Left renal cortex interstitium (tissue), 4 donors: ENCODE measurements at places on chromosomes 16 and 17.

- no peak for DNase-seq
These were observed 635 bp downstream of the SCPEP1 start for GRCh38 chr17:56978441-56979090.

DNA sequence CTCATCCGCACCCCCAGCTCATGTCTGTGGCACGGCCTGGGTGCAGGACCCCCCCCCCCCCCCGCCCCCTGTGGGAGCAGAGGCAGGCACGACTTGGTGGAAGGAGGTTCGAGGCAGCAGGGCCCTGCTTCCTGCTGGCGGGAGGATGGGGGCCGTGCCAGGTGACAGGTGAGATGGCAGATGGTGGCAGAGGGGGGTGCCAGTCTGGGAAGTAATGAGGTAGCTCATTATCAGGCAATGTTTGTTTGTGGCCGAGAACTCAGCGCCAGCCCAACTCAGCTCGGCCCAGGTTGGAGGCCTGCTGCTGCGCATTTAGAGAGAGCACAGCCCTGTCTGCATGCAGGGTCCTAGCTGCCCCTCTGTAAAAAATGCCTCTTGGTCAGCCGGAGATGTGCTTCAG, 40.1 kb upstream of the JPH3 start:
- no peak for DNase-seq

DNA sequence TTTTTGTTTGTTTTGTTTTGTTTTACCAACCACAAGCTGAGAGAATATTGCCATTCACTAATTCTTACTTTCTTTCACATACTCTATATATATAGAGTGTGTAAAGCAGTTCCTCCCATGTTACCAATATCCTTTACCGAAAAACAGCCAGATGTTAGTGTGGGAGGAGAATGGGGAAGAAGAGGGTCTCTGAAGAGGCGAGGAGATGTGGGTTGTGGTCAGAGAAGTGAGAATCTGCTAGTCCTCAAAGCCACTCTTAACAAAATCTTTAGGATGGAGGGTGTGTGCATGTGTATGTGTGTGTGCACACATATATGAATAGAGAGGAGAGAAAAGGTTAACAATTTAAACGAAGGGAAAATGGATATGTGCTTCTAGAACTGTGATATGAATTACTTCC, 80.6 kb downstream of the TUBD1 start:
- no peak for DNase-seq

DNA sequence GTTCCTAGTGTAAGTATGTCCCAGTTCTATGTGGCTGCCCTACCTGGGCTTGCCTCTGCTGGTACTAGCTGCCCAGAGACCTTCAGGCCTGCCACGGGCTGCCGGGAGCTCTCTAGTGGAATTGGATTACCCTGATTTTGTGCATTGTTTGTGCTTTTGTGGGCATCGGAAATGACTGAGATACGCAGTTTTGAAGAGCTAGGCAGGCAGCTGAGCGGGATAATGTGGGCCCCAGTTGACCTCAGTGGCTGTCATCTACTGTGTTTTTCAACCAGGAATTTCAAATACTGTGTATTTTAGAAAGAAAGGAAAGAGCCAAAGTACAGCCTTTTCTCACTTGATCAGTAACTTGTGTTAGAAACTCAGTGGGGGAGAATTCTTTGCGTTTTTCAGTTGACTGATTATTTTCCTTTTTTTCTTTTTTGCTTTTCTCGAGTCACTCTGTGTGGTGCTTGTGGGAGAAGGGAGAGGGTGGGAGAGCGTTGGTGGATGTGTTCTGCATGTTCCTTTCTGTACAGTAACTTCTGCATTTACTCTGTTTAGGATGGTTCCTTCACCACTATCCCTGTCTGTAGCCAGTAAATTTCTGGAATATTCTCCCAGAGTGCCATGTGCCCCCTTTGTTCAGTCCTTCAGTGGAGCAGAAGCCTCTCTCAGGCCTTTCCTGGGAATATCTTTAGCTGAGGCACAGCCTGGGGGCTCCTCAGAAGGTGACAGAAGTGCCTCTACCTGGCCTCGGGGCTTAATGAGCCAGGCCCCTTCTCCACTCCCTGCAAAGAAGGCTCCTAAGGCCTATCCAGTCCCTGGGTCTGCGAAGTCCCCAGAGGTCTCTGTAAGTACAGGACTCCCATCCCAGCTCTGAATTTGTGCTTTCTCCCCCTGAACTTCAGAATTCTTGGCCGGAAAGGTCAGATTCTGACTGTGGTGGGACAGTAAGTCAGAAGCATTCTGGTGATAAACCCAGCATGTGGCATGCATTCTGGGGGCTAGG, 15.0 kb upstream of the SLC12A3 start:
- no peak for DNase-seq

GRCh38 chr16:59356709-59357108, 622.6 kb upstream of the GOT2 start:
- DNase-seq: no peak

GRCh38 chr17:38418693-38419507, 9.4 kb upstream of the ARHGAP23 start:
- no peak for DNase-seq

DNA sequence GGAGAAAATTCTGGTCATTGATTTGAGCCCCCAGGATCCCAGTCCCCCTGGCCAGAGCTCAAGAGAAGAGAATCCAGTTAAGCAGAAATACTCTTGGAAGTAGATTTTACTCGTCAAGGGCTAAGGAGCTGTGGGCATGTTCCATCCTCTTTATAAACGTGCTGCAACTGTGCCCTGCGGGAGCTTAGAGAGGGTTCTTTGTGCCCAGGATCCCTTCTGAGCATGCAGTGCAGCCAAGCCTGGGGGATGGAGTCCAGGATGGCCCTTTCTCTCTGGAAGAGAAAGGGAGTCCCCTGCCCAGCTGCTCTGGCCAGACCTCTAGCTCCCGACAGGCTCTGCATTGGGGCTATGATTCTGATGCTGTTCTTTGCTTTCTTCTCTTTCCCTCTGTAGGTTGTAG, 9.5 kb upstream of the LGALS9 start:
- no peak for DNase-seq

- DNase-seq: no peak
These were observed 950 bp upstream of the MYO1C start for GRCh38 chr17:1493291-1493980.

DNA sequence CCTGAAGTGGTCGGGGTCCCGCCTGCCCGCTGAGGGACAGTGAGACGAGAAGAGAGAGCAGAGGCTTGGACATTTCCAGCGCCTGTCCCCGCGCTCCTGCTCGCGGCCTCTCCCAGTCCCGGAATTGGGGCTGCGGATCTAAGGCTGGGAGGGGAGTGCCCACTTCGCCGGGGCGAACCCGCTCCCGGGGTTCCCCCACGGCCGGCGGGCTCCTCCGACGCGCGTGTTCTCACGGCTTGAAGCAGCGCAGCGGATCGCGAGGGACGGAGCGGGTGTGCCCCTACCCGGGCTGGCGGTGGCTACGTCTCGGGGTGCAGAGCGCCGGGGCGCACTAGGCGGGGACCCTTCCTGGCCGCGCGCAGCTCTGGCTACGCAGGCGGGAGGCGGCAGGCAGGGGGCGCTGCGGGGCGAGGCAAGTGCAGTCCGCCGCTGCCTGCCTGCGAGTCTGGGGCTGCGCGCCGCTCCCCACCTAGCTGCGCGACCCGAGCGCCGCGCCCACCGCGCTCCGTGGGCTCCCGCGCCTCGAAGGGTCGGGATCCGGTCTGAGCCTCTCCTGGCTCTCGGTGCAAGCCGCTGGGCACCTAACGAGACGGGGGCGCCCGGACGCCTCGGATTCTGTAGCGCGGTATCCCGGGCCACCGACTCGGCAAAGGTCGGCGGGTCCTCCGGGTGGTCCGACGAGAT, 1.2 kb downstream of the NGFR start:
- no peak for DNase-seq

GRCh38 chr16:87493608-87494280, 920 bp upstream of the ZCCHC14 start:
- no peak for DNase-seq

DNA sequence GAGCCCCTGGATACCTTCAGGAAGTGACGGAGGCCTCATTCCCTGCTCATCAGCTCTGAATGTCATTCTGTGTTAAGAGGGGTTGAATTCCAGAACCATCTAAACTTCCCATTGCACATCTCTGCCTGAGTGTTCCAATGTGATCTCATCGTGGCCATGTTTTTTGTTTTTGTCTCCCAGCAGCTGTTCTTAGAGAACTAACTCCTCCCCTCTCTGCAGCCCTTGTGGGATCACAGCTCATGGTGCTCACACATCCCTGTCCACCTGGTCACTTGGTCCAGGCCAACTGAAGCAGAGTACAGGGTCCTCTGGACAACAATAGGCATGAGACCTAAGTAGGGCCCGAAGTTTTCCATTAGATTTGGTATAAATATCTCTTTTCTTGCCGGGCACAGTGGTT, 6.0 kb upstream of the SYT17 start:
- no peak for DNase-seq

DNA sequence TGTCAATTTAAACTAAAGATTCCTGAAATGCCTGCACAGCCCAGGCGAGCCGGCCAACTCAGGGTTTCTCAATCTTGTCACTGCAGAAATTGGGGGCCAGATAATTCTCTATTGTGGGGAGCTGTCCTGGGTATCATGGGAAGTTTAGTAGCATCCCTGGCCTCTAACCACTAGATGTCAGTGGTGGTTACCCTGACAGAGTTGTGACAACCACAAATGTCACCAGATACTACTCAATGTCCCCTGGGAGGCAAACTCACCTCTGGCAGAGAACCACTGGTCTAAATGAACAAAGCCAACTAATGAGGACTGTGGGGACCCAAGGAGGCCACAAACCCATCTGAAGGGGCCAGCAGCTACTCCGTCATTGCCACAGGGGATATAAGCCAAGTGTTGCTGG, 90.9 kb downstream of the MYH11 start:
- DNase-seq: no peak

GRCh38 chr17:39351508-39351907, 49.9 kb downstream of the FBXL20 start:
- DNase-seq: no peak

GRCh38 chr17:14168582-14168981, 68.1 kb downstream of the CDRT15 start:
- no peak for DNase-seq

DNA sequence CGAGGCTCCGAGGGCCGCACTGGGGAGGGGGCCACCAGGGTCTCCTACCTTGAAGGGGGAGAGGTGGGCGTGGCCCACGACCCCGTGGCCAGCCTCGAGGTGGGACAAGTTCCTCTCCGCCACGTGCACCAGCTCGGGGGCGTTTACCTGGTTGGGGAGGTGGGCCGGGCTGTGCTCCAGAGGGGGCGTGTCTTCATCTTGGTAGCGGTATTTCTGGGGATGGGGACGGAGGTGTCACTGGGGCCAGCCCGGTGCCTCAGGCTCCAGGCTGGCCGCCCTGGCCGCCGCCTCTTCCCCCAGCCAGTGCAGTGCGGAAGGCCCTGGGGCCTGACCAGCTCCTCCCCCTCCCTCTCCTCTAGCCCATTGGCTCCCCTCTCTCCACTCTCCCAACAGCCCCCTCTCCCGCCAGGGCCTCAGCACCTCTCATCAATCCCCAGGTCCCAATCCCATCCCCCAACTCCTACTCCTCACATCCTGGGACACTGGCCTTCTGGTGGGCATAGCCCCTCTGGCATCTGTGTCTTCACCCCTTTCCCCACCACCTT, 11.5 kb downstream of the DLG4 start:
- no peak for DNase-seq

DNA sequence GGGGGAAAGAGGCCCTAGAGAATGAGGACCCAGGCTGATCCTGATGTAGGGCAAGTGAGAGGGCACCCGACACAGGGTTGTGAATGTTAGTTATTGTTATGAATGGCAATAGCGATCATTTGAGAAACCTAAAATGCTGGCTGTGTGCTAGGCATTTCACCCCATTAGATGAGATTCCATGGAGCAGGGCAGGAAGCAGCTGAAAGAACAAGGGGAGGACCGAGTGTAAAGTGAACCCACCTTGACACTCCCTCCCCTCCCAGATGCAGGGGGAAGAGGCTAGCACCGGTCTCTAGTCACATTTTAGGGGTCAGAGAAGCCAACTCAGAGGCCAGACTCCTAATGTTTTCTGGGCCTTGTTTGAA, 553 bp upstream of the CORO6 start:
- DNase-seq: no peak

GRCh38 chr17:32503251-32504165, 16.7 kb downstream of the CDK5R1 start:
- DNase-seq: no peak

- no peak for DNase-seq
These were observed 12.0 kb upstream of the RNF157 start for GRCh38 chr17:76252040-76252954.

DNA sequence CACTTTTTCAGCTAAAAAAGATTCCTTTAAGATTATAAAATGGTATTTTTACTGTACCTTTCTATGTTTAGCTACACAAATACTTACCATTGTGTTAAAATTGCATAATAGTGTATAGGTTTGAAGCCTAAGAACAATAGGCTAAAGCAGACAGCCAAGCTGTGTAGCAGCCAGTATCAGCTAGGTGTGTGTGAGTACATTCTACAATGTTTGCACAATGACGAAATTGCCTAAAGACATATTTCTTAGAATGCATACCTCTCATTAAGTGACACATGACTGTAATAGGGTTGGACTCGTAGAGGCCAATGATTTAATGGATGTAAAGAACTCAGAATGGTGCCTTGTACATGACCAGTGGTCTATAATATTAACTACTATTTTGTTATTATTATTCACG, 1.9 kb upstream of the MT1B start:
- no peak for DNase-seq

DNA sequence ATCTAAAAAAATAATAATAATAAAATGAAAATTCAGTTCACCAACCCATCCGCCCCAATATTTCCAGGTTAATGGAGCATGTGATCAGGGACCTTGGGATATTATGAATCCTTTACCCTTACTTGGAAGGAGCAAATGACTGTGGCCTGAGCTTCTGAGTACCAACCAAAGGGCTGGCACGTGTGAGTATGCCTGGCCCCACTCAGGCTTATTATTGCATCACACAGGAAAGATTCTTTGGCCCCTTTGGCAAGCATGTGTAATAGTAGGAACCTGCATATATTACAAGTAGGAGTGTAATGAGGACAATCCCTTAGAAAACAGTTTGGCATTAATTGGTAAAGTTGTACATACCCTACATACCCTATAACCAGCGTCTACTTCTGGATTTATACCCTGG, 7.2 kb upstream of the C17orf78 start:
- DNase-seq: no peak

DNA sequence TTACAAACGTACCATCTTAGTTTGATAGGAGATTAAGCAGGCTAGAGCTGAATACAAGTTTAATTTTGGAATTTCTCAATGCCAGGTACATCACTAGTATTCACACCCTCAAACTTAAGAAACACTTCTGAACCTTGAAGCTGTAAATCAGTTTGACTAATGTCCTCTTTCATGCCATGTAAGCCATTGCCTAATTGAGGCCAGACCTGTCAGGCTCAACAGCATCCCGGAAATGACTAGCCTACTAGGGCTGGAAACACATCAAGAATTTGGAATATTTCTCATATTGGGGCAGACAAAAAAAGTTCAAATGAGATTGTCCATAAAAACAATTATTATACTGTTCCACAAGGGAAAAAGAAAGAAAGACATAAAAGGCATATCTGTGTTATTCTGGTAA, 1.7 kb downstream of the USP32 start:
- DNase-seq: no peak
